CD4-positive, alpha-beta T cell treated with Interleukin-4 for 4 hours (primary cell): ENCODE measurements at places on chromosomes 3 and 15.

- no peak for DNase-seq
Observed at GRCh38 chr3:55329849-55330248, 157.3 kb downstream of the WNT5A start.

DNA sequence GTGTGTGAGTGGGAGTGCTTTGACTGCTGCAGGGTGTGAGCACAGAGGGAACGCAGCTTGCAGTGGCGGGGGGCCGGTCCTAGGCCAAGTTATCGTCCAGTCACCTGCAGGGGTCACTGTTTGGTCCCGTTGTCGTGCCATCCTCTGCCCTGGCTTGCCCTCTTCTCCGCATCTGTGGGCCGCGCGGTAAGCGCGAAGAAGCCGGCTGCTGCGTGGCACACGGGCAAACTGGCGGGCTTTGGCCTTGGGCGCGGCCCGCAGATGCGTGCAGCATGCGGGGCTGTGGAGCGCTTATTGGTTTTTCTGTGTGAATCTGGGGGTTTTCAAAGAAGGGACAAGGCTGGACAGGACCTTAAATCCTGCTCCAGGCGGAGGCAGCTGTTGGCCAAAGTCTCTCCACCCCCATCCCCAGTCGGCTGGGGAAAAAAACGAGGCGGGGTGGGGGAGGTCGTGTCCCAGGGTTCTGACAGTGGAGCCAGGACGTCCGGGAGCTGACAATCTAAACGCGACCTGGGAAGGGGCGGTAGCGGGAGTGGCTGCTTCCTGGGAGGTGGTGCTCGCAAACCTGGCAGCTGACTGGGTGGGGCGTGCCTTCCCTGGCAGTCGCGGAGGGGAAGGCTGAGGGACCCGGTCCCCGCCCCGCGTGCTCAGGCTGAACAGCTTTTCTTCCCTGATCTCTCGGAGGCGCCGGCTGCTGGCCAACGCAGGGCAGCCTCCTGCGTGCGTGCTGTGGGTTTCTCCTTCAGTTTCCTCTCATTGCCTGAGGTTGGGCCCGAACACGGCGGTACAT lies 39.7 kb upstream of the VEPH1 start:
- DNase-seq: no peak

DNA sequence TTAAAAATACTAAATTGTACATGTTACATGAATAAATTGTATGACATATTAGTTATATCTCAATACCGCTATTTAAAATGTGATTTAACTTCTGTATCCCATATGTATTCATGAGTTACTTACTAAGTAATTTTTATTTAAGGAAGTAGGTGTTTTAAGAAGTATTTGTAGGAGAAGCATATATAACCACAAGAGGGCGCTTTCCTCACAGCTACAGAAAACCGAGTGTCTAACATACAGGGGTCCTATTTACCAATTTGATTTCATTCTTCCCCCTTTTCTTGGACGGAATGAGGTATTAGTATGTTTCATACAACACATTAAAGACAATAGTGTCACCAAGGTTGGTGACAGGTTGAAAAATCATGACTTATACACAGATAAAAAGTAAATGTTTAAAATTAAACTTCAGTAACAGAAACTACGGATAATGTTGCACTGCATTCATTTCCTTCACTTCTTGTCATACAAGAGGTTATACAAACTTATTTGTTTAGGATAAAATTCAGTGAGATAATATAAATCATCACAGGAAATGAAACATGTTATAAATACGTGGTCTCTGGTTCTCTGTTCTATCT lies 253.6 kb downstream of the MAGI1 start:
- DNase-seq: peak; percentile 2

- DNase-seq: no peak
Observed at GRCh38 chr3:132405188-132405587, 12.1 kb upstream of the DNAJC13 start.

GRCh38 chr3:52973806-52974205 lies 72.1 kb downstream of the SFMBT1 start:
- no peak for DNase-seq
